Urothelium cell line (cell line): ENCODE measurements at places on chromosomes 2 and 18.

GRCh38 chr2:138155304-138155703 lies 191.0 kb downstream of the HNMT start:
- DNase-seq: no peak

GRCh38 chr18:28287146-28287545 lies 110.2 kb upstream of the CDH2 start:
- DNase-seq: no peak

DNA sequence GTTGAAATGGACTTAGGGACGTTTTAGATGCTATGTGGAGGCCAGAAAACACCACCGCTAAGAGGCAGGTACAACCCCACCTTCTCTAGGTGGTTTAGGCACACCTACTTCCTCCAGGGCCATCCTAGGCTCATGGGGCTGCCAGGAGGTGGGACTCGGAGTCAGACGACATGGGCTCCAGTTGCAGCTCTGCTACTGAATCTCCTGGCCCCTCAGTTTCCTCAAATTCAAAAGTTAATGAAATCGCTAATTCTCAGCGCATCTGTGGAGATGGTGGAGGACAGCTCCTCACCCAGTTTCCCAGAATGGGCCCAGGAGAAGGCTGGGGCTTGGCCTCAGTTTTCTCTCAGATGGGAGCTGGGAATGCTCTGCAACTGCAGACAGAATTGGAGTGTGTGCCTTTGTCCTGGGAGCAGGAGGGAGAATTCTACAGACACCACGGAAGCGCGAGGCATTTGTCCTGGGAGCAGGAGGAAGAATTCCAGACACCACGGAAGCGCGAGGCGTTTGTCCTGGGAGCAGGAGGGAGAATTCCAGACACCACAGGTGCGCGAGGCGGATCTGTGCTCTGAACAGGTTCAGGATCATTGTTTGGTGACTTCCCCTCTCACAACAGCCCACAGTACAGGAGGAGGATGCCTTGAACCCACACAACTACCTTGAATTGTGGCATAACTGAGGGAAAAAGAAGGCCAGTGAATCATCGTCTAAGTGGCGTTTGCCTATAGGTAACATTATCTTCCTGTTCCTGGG lies 103.7 kb upstream of the PXDN start:
- DNase-seq: no peak

DNA sequence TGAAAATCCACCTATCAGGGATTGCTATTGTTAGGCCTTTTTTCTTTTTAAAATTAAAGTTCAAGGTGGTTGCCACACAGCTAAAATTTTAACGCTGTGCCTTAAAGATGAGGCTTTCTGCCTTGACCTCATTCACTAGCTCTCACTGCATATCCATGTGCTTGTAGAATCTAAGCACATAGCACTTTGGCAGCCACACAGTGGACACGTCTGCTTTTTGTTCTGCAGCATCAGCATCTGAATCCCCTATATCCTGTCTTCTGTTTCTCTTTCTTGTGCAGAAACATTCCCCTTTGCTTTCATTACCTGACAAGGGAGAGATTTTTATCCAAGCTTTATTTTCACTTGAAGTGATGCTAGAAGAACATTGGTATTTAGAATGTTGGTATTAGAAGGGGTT lies 38.1 kb downstream of the RALB start:
- no peak for DNase-seq

DNA sequence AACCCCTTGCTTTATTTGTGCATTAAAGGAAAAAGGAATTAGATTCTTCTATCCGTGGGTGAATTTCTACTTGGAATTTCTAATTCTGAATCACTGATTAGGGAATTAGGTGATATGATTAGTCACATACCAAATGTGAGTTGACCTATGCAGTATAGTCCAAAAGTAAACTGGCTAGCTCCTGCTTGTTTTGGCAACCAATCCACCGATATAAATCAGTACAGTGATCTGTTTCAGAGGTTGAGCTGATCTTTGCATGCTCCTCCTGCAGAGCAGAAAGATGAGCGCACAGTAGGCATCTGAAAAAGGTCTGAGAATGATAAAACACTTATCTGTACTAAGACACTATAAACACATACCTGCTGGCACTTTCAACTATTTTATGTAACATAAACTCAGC lies 86.6 kb downstream of the LRP1B start:
- no peak for DNase-seq

- no peak for DNase-seq
Observed at GRCh38 chr2:10305254-10305635, 2.5 kb downstream of the HPCAL1 start.

DNA sequence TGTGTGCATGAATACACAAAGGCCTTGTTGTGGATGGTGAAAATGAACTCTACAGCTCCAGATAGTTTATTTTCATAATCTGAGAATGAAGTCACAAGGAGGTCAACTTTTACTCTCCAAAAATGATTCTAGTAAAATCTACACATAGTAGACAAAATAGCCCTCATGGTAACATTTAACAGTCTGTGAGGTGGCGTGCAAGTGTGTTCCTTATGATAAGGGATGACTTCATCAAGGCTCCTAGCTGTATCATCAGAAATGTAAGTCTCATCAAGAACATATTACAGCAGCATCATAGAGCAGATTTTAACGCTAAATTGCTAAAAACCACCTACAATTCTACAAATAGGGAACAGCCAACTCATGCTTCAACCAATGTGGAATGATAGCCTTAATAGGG lies 72.3 kb upstream of the RIOK3 start:
- DNase-seq: no peak

DNA sequence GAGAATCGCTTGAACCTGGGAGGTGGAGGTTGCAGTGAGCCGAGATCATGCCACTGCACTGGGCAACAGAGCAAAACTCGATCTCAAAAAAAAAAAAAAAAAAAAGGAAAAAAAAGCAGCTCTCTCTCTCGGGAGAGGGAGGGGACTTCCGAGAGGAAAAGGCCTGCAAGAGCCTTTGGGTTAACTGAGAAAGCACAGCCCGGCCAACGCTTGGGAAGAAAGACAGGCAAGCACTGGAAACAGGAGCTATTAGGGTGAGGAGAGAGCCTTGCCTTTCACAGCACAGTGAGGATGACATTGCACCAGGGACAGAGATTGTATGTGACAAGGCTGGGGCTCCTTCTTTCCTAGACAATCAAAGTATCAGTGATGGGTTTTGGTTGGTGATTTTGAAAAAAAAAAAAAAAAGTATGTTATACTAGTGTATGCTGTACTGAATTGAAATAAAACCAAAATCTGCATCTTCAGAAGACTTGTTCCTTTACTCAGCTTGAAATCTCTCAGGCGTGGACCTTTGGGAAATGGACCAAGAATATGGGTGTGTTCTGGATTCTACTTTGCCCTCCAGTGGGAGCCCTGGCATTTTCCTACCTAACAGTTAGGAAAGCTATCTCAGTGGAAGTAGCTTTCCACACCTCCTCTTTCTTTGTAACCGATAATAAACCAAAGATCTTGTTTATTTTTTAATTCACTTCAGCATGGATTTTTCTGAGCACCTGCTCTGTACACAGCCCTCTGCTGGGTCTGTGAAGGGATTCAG lies 16.7 kb downstream of the SRSF7 start:
- no peak for DNase-seq

DNA sequence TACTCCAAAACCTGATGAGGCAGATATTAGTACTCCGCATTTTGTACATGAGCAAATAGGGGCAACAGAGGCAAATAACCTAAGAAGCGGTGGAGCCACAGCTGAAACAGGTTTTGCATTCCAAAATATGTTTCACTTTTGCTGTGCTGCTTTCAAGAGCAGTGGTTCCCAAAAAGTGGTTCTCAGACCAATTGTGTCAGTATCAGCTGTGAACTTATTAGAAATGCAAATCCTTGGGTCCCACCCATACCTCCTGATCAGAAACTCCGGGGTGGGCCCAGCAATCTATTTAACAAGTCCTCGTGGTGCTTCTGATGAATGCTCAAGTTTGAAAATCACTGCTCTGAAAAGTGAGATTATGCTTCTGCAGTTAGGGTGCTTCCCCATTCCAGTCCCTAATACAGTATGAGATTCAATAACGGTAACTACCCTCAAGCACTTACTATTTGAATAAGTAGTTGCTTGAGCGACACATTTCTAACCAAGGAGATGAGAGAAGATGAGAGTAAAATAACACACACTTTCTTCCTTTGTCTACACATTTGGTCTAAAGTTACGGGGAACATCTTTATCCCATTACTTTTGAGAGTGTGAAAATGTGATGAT lies 17.8 kb upstream of the TCF4 start:
- DNase-seq: no peak

DNA sequence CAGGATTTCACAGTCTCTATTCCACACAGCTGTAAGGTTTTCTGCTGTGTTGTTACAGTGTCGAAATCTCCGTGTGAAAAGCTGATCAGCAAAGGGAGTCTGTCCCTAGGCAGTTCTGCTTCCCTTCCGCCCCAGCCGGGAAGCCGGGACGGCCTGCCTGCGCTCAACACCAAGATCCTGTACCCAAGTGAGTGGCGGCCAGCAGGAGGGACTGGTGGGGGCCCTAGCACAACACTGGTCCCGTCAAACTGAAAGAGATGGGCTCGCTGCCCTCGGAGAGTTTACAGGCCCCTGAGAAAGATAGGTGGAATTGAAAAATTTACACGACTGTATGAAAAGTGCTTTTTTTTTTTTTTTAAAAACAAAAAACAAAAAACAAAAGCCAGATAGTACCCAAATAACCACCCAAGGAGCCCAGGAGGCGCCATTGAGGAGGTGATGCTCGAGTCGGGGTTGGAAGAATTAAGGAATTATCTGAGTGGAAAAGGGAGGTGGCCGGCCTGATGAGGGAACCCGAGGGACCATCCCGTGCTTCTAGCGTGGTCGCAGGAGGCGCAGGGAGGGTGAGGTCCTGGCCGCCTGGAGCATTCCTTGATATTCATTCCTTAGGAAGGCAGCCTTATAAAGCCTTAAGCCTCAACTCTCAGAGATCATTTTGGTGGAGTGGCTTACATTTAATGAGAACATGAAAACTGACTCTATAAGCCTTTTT lies 96.7 kb downstream of the DGKD start:
- DNase-seq: no peak

DNA sequence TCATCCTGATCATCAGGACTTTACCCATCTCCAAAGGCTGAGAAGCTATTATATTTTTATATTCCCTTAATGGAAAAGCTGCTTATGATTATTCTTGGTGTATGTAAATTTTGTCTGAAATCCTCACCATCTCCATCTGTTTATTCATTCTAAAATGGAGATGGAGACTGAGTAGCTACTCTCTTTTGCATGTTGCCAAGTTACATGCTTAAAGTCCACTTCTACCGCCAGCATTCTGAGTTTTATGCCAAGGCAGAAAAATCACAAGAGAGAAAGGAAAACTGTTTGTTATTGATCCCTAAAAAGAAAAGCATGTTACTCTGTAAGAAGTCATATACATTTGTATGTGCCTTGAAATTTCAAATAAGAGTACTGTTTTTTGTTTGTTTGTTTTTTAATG lies 94.4 kb upstream of the NOSTRIN start:
- DNase-seq: no peak

GRCh38 chr18:64614446-64614845 lies 465.6 kb upstream of the LINC00305 start:
- no peak for DNase-seq

DNA sequence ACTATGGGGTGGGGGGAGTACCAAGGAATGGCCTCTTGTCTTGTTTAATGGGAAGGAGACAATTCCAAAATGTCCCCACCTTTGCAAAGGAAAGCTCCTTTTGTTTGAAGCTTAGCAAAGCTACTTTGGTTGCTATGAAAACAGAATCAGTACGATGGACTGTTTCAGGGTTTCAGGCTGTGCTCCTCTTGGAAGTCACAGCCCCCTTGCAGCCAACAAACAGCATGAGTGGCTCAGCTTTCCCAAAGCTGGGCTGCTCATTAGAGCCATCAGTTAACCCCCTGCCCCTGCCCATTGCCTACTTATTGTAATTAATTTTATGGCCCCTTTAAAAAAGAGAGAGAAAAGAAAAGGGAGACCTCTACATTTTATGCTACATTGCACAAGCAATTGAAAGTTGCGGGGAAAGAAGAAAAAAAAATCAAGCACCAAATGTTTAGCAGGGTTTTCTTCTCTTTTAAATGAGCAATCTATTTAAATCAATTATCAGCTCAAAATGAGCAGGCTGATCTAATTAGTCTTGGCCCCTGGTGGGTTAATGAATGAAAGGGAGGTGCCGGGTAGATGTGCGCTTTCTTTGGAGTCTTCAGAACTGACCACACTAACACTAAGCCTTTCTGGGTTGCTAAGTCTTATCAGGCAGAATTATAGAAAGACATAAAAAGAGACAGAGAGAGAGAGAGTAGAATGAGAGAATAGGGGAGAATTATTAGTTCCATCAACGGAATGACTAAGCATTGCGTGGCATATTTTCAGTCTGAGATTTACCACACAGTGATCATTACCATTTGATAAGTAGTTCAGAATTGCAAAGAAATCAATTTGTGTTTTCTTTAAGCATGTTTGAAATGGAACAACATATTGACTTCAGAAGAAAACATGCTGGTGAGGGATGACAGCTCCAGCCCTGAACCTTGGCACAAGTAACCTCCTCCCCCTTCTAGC lies 284.9 kb downstream of the INSIG2 start:
- DNase-seq: no peak

DNA sequence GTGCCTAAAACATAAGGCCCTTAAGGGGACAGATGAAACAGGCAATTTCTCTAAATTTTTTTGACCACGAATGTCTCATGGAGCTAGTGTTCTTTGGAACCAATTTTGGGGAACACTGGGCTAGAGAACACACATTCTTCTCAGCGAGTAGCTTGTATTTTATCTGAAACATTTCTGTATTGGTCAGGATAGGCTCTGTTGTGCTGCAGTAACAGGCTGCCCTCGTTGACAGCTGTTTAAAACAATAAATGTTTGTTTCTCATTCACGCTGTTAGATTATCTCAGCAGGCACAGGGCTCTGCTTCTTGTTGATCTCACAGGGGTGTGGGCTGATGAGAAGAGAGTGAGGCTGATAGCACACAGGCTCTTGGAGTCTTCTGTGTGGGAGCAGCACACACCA lies 105.3 kb downstream of the SH3RF3 start:
- DNase-seq: no peak

DNA sequence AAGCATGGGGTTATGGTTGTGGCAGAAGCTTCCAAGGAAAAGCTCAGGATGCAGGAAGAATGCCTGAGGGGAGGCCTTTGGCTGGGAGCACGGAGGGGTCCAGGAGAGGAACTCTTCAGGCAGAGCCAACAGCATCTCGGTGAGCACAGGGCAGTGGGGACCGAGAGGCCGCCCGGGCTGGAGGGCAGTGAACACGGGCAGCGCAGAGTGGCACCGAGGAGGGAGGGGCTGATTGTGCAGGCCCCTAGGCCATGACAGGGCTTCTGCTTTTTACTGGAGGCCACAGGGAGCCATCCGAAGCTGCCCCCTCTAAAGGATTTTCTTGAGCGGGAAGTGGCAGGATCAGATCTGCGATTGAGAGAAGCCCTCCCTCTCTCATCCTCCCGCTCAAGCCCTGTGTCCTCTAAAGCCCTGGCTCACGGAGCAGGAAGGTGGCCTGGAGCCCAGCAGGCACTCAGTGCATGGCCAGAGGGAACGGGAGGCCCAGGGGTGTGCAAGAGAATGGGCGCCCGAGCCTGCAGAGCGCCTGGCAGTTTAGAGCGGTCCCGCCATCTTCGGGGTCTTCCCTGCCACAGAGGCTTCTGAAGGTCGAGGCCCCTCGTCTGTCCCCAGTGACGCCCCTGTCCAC lies 110.0 kb upstream of the STON1 start:
- no peak for DNase-seq

- peak; percentile 55 for DNase-seq
Observed at GRCh38 chr2:176136374-176137251, 7.1 kb downstream of the HOXD8 start.

GRCh38 chr2:182132605-182133004 lies 147.0 kb downstream of the PPP1R1C start:
- no peak for DNase-seq

- no peak for DNase-seq
Observed at GRCh38 chr18:79497638-79498081, 101.9 kb downstream of the NFATC1 start.
